ENCODE measurements at places on chromosomes 3 and 15. TPM values are rescaled to one million over a fixed set of nuclear protein-coding genes. Genes with fewer than 3 reads are reported as not detected.

Gene PAQR5
- total RNA-seq = 2.6 TPM

Gene GHSR
- total RNA-seq = not detected

Gene ANKRD34C
- not detected for total RNA-seq

Gene PLSCR5
- total RNA-seq = not detected

Gene MB21D2
- 16.1 TPM for total RNA-seq

Gene COL6A5
- not detected for total RNA-seq

Gene VWA5B2
- total RNA-seq = not detected

Gene PRKCD
- total RNA-seq = 4.9 TPM

Gene SLC12A8
- total RNA-seq = 21.9 TPM

Gene IQSEC1
- 5.8 TPM for total RNA-seq

Gene CD47
- 62.0 TPM for total RNA-seq

Gene PPIB
- 1,120 TPM for total RNA-seq

Gene CFAP161
- total RNA-seq = not detected

Gene SRGAP3
- 4.6 TPM for total RNA-seq

Gene DOCK3
- not detected for total RNA-seq

Gene CCR5
- not detected for total RNA-seq

Gene GOLGA6L7
- total RNA-seq = not detected

Gene GALNT15
- 0.86 TPM for total RNA-seq

Gene CHRNB4
- not detected for total RNA-seq

Gene LRRC49
- total RNA-seq = 17.5 TPM

Gene TMEM266
- not detected for total RNA-seq

Gene ADPRH
- 6.1 TPM for total RNA-seq

Gene THSD4
- 60.5 TPM for total RNA-seq

Gene IGF1R
- total RNA-seq = 27.4 TPM

Gene LTF
- total RNA-seq = not detected

Gene SNX22
- total RNA-seq = 0.18 TPM

Gene MST1
- 3.7 TPM for total RNA-seq

Gene GRK7
- total RNA-seq = not detected

Measured in myometrial cell (primary cell).